Natural killer cell treated with Interleukin-12 subunit alpha and Interleukin-12 subunit beta and Interleukin-15 and Interleukin-18, amount 100 ng/mL, for 72 hours (primary cell): ENCODE measurements at places on chromosomes 7 and 10. TPM values are rescaled to one million over a fixed set of nuclear protein-coding genes. Genes with fewer than 3 reads are reported as not detected.

GRCh38 chr10:48604039-48604990 lies 558 bp downstream of the ARHGAP22 start:
- no peak overlapping the region for H3K27ac ChIP-seq
- peaks cover 10% of the 10 kb centered on the region for H3K4me1 ChIP-seq
- DNase-seq, result no peak

CALHM1 gene
- total RNA-seq, result not detected

DNA sequence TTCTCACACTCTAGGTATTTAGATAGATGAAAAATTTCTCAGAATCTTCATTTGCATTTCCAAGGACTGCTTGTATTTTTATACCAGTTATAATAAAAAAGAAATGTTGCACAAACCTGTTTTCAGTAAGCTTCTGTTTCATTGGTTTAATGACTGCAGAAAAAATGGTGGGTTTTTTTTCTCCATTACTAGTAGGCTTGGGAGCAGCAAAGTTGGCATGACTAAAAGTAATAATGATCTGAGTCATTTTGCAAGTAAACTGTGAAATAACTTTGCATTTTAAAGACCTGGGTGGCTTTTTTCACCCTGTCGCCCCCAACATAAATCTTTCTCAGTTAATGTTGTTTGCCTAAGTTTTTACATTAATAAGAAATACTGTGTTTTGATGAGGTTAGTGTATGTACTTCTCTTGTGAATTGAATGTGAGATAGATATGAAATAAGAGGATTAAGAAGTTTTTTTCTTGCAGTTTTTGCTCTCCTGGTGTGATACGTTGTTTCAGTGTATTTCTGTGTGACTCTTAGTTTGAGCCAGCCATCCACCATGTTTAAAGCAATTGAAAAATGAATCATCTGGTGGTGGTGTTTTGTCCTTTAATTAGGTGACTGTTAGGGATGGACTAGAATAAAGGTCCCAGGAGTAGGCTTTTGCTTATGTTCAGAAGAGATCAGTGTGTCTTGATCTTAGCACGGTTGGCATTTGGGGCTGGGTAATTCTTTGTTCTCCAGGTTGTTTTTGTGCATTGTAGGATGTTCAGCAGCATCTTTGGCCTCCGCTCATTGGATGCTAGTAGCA lies 1.8 kb downstream of the GNAI1 start:
- H3K27me3 ChIP-seq, result peaks cover 30% of the 10 kb centered on the region
- no peak overlapping the region for H3K27ac ChIP-seq
- DNase-seq, result no peak
- H3K4me3 ChIP-seq, result peak overlapping the region; percentile 71

DNA sequence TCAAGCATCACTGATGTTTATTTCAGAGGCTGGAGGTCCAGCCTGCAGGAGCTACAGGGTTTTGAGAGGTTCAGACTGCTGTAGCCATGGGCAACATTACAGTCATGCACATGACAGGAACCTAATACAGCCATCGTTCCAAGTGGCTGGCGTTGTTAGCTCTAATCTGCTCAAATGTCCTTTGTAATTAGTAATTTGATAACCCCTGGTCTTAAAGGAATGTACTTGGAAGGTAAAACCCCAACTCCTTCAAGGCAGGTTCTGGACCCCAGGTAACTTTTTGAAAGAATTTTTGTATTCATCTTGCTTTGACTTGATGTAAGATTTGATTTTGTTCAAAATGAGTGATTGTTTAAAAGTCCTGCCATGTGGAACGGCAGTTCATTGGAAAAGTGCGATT lies 34.7 kb upstream of the FOXI2 start:
- no peak overlapping the region for H3K27ac ChIP-seq
- peaks cover 32% of the 10 kb centered on the region for H3K27me3 ChIP-seq
- H3K4me1 ChIP-seq, result no peaks in the 10 kb centered on the region
- no peak for DNase-seq
- H3K4me3 ChIP-seq, result no peak overlapping the region

CXCL12 gene
- total RNA-seq, result not detected

GRCh38 chr7:27808626-27809025 lies 68.7 kb downstream of the TAX1BP1 start:
- H3K4me3 ChIP-seq, result no peak overlapping the region
- peaks cover 7% of the 10 kb centered on the region for H3K4me1 ChIP-seq
- H3K27me3 ChIP-seq, result no peaks in the 10 kb centered on the region
- H3K27ac ChIP-seq, result no peak overlapping the region

DNA sequence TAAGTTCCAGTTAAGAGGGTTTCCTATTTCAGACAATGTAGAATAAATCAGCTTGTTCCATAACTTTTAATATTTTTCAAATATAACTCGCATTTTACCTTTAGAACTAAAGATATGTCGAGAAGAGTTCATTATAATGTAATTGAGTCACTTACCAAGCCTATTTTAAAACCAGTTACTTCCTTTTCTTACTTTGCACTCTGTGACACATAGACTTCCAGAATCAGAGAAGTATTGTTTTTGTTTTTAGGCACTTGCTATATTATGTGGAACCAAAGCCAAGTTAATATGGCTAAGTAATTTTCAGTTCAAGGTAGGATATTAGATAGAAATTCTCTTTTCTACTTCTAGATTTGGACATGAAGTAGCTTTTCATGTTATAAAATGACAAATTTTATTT lies 182.7 kb upstream of the PRPS1L1 start:
- no peaks in the 10 kb centered on the region for H3K36me3 ChIP-seq
- peaks cover under 1% of the 10 kb centered on the region for H3K4me1 ChIP-seq
- H3K4me3 ChIP-seq, result no peak overlapping the region
- peaks cover 4% of the 10 kb centered on the region for H3K27me3 ChIP-seq

DNA sequence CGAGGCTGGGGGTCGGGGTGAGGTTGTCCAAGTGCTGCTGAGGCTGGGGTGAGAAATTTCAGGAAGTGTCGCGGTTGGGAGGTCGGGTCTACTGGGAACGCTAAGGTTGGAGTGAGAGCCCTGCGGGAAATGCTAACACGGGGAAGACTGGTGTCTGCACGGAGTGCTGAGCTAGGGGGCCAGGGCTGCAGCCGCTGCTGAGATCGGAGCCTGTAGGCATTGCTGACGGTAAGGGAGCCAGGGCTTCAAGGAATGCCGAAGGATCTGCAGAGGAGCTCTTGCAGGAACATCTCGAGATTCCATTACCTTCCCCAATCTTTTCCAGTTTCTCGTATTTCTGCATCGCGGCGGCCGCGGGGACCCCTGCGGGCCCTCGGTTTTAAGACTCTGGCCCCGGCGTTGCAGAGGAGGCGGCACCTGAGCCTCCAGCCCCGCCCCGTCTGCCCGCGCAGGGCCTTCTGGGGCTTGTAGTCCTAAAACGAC lies at the start of gene CDK5:
Gene CDK5, minus strand, starts transcription at position 392 of the 483 bp plus-strand sequence. Its CDS starts 49 bp downstream, at position 343.
- H3K4me3 ChIP-seq, result peak within 1 kb of the TSS; percentile 93
- H3K4me1 ChIP-seq, result peaks cover 27% of the 10 kb centered on the region
- no peaks in the 10 kb centered on the region for H3K36me3 ChIP-seq
- H3K27ac ChIP-seq, result peak within 1 kb of the TSS; percentile 92

DNA sequence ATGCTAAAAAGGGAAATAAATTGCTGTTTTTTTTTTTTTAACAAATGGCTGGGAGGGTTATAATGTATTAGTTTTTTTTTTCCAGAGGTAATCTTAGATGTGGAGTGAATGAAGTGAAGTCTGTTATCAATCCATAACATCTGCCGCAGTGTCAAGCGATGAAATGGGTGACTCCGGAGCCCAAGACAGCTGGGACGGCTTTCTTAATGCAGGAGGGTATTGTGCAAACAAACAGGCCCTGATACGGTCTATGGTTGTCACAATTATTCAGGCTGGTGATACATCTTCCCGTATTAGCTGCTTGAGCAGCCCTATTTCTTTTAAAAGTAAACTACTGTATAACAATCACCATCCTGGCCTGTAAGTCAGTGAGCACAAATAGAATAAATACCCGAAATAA lies 1231.2 kb downstream of the GATA3 start:
- no peak for DNase-seq
- H3K4me1 ChIP-seq, result no peaks in the 10 kb centered on the region
- H3K27me3 ChIP-seq, result peaks cover 12% of the 10 kb centered on the region
- no peaks in the 10 kb centered on the region for H3K36me3 ChIP-seq
- no peak overlapping the region for H3K4me3 ChIP-seq

TLL2 gene
- 0.57 TPM for total RNA-seq

GRCh38 chr7:134777908-134778580 lies 1.4 kb upstream of the CALD1 start:
- H3K4me1 ChIP-seq, result no peaks in the 10 kb centered on the region
- no peaks in the 10 kb centered on the region for H3K36me3 ChIP-seq

GRCh38 chr7:142454862-142455261 lies 197.0 kb upstream of the PRSS58 start:
- DNase-seq, result no peak
- no peaks in the 10 kb centered on the region for H3K36me3 ChIP-seq
- H3K4me3 ChIP-seq, result no peak overlapping the region
- H3K27me3 ChIP-seq, result peaks cover 21% of the 10 kb centered on the region
- no peak overlapping the region for H3K27ac ChIP-seq
- H3K4me1 ChIP-seq, result no peaks in the 10 kb centered on the region
